Right ventricle myocardium inferior (tissue), 1 donor: ENCODE measurements at places on chromosomes 16 and 17. TPM values are rescaled to one million over a fixed set of nuclear protein-coding genes. Genes with fewer than 3 reads are reported as not detected.
A peak's percentile ranks its signal among the peaks of the same experiment; 100 is the strongest.

DNA sequence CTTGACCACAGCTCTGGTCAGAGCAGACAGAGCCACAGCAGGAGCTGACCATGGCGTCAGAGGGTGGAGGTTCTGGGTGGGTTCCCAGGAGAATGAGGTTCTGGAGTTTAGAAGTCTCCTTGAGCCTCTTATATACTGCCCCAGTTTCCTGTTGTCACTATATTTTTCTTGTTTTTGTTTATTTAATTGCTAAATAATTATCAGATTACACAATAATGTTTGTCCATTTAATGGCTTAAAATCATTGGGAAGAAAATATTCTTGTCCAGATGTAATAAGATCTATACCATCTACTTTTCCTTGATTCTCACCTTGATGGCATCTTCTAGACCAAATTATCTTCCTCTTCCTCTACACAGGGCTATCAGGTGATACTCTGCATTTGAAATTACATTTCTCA is at the start of gene KRTAP4-3:
KRTAP4-3 (minus strand) TSS at position 101 of the 400 bp plus-strand sequence; CDS start at position 52, 49 bp downstream.
- no peak for DNase-seq

DNA sequence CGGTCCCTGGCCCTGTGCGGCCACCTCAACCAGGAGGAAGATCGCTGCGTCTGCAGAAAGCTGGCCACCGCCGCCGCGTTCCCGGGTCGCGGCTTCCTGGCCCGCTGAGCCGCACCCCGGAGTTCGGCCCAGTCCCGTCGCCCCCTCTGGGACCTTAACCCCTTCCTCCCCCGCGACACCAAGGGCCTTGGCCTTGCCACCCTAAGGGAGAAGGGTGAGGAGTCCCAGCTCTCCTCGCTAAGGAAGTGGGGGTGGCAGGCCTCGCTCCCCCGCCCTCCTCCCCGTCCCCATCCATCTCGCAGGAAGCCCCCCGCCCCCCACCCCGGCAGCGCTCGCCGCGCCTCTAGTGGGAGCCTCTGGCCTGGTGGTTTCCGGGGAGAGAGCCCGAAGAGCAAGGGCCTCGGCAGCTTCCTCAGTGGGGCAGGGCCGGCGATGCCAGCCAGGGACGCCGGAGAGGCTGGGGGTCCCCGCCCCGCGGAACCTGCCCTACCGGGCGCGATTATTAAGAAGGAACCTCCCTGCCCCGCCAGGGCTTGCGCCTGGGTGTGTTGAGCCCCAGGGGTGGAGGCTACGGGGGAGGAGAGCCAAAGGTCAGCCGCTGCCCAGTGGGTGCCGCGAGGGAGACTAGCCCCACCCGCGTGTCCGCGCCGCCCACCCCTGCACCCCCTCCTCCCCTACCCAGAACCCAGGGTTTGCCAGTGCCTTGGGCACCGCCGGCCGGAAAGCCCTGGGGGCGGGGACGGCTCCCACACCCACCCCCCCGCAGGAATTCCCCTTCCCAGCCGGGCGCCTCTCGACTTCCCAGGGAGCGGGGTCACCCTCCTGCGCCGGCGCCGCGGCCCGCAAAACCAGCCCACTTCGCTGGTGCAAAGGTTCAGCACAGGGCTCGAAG is 6.8 kb downstream of the CBX4 start:
- no peak for DNase-seq

The CA5A gene
- not detected for total RNA-seq

DNA sequence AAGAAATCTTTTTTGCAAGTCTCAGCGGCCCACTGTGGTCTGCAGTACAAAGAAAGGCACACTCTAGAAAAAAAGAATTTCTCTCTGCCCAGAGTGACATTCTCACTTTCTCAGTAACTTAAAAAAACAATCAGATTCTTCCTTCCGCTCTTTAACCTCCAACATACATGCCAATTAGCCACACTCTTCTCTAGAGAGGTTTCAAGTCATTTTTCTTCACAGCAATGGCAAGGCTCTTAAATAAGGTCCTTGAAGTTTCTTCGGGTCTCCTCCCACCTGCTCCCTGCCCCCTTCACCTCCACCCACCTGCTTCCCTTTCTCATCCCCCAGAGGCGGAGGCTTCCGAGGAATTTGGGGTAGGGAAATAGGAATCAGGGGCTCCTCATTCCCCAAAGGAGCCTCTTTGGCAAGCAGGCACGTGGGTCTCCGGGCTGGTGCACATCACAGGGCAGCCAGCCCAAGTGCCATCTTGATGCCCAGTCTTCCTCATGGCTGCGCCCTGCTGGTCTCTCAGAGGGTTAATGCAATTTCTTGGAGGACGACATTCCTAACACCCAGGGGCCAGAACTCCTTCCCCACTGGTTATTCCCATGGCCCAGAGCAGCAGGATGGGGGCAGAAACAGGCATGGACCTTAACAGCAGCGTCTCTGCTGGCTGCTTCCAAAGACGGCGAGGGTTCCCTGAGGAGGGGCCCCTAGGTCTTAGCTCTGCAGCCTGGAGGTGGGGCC is 855 bp upstream of the MEOX1 start:
- DNase-seq = no peak

The OTOP2 gene
- not detected for total RNA-seq

The SLFN12L gene
- 0.32 TPM for total RNA-seq

GRCh38 chr16:4314532-4315185 is 1.2 kb upstream of the GLIS2 start:
- DNase-seq = no peak

The SDK2 gene
- total RNA-seq = 1.6 TPM

The CHST4 gene
- not detected for total RNA-seq

DNA sequence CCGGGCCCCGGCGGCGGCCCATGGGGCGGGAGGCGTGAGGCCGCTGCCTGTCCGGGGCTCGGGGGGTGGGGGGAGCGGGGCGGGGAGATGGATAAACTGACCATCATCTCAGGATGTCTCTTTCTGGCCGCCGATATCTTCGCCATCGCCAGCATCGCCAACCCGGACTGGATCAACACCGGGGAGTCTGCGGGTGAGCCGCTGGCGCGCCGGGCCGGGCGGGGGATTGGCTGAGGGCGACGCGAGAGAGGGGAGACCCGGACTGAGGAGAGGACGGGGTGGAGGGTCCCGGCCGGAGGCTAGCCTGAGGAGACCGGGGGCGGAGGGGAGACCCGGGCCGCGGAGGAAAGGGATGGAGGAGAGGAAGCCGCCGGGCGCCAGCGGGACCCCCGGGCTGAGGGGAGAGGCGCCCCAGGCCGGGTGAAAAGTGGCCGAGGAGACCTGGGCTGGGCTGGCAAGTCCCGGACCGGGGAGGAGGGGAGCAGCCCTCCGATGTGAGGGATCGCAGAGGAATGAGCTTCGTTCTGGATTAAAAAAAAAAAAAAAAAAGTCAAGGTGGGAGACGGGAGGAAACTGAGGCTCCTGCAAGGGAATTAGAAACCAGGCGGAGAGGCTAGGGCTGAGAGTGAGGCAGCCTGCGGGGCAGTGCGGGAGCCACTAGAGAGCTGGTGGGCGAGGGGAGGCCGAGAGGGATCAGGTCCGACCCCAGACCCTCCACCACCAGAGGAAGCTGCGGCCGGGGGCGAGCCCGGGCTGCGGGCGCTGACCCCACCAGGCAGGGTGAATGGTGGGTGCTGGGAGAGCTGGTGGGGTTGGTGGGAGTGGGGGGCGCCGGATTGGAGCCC is 526 bp downstream of the MOSMO start:
- peak; percentile 72 for DNase-seq

The LGALS9 gene
- total RNA-seq = 18.2 TPM

The PCGF2 gene
- total RNA-seq = 24.4 TPM
